Fibroblast of the aortic adventitia (primary cell): ENCODE measurements at places on chromosomes 13 and 19.

DNA sequence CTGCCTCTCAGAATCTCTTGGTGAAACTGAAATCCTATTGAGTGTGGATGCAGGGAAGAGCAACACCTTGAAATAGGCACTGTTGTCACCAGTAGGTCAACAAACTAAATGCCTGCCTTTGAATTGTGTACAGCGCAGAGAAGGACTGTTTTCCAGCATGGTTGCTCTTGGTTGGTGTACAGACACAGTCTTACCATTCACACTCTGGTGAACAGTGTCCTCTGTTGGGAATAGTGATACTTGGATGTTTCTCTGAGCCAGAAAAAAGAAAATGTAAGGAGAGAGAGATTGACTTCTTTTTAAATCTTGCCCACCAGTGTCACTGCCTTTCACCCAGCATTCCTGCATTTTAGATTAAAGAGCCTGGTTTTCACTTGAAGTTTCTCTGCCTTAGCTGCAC is 179.7 kb downstream of the STK24 start:
- peak; percentile 41 for DNase-seq

DNA sequence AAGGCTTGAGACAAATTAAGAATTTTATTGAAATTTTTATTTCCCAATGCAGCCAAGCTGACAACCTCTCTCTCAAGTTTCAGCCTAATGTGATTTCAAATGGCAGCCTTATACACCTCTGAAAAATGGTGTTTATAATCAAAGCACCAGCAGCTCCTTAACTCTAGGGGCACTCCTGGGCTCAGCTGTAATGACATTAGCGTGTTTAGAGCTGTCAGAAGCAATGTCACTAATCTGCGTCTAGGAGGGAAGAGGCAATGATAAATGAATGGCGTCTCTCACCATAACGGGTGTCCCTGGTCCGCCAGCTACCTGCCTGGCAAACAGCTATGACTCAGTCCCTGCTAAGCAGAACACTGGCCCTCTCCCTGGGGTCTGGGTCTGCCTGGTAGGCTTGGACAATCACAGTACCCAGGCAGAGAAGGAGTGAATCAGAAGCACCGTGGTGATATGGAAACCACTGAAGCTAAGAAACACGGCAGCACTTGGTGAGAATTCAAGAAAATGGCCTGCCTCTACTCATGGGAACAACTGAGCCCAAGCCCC is 131.8 kb upstream of the VSTM2B start:
- no peak for DNase-seq

- peak; percentile 5 for DNase-seq
Measured at GRCh38 chr13:41196620-41197019, 2.3 kb upstream of the KBTBD7 start.

DNA sequence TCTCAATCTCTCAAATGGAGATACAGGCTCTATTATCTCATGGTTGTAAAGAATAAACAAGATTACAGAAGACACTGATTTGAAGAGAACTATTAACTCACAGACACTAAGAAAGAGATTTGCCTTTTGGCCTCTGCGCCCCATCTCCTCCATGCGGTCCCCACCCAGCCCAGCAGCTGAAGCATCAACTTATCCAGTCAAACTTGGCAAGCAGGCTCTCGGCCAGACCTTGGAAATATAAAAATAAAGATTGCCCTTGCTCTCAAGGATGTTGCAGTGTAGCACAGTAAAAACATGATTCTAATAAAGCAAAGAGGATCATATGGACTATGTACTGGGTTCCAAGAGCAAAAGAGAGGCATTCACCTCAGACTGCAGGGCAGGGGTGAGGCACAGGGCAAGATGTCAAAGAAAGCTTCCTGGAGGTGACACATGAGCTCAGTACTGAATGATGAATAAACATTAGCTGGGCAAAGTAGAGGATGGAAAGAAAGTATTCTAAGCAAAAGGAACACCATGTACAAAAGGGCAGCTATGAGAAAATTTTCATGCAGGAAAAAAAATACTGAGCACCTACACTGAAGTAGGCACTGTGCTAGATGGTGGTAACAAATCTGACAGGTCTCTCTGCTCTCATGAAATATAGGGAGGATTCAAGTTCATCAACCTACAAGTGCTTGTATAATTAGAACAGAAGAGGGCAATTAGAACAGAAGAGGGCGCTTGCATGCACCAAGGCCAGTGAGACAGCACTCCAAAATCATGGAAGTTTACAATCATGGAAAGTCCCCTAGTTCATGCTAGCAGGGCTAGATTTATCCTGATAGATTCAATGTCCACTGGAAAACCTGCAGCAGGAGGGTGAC is 85.0 kb downstream of the SACS start:
- peak; percentile 5 for DNase-seq

GRCh38 chr19:15475169-15475568 is 4.1 kb downstream of the PGLYRP2 start:
- DNase-seq: no peak

GRCh38 chr19:41226874-41227390 is 7.9 kb downstream of the AXL start:
- DNase-seq: no peak

DNA sequence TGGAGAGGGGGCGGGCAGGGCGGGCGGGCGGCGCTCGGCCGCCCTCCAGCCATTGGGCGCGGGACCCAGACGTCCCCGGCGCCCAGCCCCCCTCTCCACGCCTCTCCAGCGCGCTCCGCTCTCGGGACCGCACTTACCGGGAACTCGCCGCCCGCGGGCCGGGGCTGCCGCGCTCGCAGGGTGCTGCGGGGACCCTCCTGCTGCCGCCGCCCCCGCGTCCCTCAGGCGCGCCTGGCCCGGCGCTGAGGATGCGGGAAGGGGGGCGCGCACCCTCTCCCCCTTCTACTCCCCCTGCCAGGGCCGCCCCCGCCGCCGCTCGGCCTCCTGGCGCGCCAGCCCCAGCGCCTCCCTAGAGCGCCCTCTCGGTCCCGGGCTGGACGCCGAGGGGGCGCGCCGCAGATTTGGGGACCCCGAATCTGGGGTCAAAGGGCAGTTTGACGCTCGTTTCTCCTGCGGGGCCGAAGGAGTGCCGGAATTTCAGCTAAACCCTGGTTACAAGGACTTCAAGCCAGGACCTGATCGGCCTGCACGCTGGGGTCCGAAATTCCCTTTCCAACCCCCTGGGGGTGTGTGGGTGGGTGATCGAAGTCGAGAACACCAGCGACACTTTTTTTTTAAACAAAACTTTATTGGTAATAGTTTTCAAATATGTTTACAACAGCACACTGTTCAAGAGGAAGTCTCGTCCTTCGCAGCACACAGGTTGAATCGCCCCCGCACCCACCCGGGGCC is 696 bp upstream of the SAMD1 start:
- peak; percentile 60 for DNase-seq

DNA sequence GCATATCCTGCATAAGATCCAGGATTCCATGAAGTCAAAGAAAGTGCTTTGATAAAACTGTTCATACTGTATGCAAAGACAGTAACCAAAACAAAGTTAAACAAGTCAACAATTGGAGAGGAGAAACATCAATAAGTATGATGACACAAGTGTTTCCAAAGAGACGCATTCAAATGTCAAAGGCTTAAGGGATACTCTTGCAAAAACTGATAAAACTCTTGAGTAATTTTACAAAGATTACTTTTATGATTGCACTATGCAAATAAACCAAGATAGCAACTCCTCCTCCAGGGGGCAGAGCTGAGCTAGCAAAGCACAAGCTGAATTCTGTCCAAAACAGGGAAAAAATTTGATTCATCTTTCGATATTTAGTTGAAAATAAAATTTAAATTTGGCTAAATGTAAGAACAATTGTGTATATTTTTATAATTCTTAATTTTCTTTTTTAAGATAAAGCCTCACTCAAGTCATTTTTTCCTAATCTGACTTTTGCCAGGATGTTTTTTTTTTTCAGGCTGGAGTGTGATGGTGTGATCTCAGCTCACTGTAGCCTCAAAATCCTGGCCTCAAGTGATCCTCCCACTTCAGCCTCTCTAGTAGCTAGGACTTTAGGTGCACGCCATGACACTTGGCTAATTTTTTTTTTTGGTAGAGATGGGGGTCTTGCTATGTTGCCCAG is 84.0 kb downstream of the MZT1 start:
- peak; percentile 64 for DNase-seq

GRCh38 chr19:51144482-51145045 is 2.5 kb downstream of the SIGLEC7 start:
- no peak for DNase-seq

- no peak for DNase-seq
Measured at GRCh38 chr13:49341941-49342340, 94.2 kb downstream of the CDADC1 start.

- DNase-seq: no peak
Measured at GRCh38 chr19:14002571-14003250, 3.4 kb downstream of the RFX1 start.

DNA sequence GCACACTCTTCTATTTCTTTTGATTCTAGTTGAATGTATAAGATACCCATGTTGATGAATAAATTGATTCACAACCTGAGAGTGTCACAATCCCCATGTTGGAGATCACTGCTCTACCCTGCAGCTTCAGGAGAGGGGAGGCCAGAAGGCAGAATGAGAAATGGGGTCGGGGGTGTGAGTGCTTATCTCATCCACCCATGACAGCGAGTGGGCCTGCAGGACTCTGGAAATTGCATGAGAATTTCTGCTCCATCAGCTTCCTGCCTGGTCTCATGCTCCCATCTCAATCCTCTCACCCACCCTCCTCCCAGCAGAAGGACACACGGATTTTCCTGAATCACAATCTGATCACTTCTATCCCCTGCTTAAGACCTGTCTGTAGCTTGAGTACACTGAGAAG is 22.9 kb upstream of the IGFL1 start:
- DNase-seq: no peak

DNA sequence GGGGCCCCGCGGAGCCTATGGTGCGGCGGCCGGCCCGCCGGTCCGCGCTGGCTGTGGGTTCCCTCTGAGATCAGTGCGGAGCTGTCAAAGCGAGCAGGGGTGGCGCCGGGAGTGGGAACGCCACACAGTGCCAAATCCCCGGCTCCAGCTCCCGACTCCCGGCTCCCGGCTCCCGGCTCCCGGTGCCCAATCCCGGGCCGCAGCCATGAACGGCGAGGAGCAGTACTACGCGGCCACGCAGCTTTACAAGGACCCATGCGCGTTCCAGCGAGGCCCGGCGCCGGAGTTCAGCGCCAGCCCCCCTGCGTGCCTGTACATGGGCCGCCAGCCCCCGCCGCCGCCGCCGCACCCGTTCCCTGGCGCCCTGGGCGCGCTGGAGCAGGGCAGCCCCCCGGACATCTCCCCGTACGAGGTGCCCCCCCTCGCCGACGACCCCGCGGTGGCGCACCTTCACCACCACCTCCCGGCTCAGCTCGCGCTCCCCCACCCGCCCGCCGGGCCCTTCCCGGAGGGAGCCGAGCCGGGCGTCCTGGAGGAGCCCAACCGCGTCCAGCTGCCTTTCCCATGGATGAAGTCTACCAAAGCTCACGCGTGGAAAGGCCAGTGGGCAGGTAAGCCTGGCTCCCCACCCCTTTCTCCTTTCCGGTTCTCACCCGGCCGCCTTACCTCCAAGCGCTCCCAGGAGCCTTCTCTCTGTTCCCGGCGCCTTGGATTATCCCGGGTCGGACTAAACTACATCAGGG is at the start of gene PDX1:
PDX1 (plus strand) TSS at position 67 of the 743 bp plus-strand sequence; CDS start at position 206, 139 bp downstream.
- no peak for DNase-seq

DNA sequence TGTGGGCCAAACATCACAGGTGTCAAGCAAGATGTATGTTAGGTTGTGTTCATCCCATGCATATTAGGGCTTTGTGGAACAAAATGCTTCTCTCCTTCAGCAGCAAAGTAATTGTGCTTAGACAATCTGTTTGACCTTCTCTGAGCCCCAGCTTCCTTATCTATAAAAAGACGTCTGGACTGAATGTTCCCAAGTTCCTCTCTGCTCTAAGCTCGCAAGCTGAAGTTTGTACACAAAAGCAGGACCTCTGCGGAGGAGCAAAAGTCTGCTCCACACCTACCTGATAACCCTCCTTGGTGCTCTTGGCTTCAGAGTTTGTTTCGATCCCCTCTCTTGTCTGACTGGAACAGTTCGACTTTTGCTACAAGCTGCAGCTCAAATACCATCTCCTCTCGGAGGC is 95.7 kb upstream of the UBL3 start:
- no peak for DNase-seq

- DNase-seq: peak; percentile 39
Measured at GRCh38 chr19:39110263-39110967, 15.2 kb upstream of the PAK4 start.

GRCh38 chr13:40207001-40207478 is 459.4 kb downstream of the FOXO1 start:
- no peak for DNase-seq

DNA sequence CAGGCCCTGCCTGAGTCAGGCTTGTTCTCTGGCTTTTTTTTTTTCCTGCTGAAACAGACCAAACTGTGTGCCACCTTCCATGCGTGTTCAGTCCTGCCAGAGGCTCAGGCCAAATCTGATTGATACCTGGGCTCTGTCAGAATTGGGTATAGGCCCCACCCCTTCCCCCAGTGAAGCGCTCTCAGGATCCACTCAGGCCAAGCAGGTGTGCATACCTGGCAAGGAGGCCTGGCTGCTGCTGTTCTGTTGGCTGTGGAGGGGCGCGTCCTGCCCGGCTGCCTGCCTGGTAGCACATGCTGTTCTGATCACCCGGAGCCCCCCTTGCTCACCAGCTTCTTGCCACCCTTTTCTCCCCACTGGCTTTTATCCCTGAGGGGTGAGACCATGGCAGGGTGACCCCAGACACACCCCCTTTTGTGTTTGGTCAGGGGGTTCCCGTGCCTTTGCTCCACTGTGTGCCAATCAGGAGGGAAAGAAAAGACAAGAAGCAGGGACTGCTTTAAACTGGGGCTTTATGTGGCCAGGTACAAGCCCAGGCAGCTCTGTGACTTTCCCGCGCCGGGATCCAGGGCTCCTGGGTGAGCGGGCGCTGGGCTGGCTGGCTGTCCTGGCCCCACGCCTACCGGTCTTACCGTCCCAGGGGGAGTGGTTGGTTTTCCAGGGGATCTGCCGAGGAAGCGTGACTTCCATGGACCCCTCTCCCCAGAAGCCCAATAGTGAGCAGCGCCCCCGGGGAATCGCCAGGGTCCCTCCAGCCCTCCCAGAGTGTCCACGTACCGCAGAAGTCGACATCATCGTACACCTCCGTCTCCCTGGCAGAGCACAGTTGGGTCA is 12.7 kb downstream of the PRAM1 start:
- no peak for DNase-seq

- peak; percentile 84 for DNase-seq
Measured at GRCh38 chr19:6125571-6125989, 9.9 kb upstream of the ACSBG2 start.

DNA sequence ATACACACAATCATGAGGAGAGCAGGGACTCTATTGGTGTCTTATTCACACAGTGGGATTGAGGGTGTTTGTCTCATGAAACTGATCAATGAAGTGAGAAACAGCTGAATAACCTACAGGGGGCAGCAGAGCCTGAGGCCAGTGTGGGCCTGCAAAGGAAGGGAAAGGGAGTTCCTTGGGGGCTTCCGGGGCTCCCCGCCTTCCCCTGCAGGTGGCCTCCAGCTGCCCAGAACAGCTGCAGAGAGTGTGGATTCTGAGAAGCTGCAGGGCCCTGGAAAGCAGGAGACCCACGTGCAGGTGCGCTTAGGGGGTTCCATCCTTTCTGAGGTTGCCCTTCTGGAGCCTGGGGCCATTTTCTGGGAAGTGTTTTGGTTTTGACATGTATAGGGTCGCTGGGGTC is 20.1 kb downstream of the ZNF763 start:
- no peak for DNase-seq

GRCh38 chr19:30437869-30438268 is 65.7 kb downstream of the ZNF536 start:
- DNase-seq: no peak
